ENCODE measurements at places on chromosomes 6 and 20.
A peak's percentile ranks its signal among the peaks of the same experiment; 100 is the strongest.

DNA sequence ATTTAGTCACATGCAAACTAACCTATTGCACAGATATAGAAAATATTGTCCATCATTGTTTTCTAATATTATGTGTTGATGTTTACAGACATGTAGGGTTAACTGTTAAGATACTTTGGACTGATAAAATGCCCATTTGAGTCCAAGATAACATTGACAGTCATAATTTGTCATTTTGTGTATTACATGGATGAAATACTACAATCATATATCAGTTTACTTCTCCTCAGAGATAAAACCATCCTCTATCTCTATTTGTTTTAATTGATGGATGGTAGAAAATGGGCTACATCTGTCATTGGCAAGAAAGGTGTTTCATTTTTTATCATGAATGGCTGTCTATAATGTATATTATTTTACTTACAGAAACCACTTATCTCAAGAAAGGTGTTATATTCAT is 6.2 kb downstream of the EPHA7 start:
- no peak for DNase-seq

DNA sequence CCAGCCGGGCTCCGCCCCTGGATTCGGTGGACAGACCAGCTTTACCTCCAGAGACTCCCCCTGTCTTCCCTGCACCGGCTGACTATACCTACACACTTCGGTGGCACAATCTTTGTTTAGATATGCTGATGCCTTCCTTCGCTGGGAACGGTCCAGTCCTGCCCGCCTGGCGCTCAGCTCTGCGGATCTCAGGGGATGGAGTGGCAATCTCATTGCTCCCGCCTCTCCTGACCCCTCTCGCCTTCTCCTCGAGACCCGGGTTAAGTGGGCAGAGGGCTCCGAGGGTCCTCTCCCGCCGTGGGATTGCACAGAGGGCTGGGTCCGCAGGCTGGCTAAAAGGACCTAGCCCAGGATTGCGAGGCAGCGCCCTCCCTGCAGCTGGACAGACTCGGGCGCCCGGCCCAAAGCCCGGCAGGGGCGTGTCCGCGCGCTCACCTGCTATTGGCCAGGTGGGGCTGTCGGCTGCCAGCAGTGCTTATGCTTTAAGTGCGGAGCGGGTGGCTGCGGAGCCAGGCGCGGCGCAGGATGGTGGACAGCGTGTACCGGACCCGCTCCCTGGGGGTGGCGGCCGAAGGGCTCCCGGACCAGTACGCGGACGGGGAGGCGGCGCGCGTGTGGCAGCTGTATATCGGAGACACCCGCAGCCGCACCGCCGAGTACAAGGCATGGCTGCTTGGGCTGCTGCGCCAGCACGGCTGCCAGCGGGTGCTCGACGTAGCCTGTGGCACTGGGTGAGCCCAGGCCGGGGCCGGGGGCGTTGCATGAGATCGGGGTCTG is at the start of gene GNMT:
Gene GNMT, plus strand, starts transcription at position 512 of the 777 bp plus-strand sequence. Its CDS starts 14 bp downstream, at position 526.
- DNase-seq, result peak; percentile 69

- DNase-seq, result no peak
These were observed 48.4 kb downstream of the ZFAND3 start for GRCh38 chr6:37867756-37868446.

GRCh38 chr6:105890521-105891244 is 195.5 kb upstream of the PRDM1 start:
- no peak for DNase-seq

DNA sequence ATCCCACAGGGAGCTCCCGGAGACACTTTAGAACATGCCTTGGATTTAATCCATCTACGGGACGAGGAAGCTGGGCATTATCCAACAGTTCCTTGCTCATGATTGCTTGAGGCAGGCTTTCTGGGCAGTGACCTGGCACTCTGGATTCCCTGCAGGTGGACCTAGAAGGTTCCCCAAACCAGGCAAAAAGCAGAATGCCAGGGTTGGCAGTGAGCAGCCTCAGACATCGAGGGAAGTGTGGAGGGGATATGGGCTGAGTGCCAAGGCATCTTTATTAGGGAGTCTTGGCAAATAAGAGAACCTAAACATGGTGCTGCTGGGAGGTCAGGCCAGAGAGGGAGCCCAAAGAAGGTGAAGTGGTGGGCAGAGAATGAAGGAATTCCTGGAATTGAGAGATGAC is 158.5 kb downstream of the CD83 start:
- no peak for DNase-seq

GRCh38 chr6:3230900-3231246 is 3.4 kb upstream of the TUBB2B start:
- DNase-seq, result peak; percentile 48

DNA sequence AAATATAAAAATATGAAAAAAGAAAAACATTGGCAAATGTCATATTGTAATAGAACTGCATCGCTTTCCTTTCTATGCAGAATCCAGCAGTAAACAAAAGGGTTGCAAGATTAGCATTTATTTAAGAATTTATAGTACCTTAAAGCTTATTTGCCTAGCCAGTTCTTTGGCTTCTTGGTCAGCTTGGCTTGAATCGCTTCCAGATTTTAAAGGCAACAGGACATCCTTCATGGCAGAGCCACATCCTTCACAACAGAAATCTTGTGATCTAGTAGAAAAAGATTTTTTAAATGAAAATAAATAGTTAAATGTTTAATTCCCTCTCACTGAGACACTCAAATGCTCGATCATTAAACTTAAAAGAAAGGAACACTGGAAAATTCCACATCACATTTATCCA is 17.4 kb downstream of the UBE2J1 start:
- DNase-seq, result no peak

DNA sequence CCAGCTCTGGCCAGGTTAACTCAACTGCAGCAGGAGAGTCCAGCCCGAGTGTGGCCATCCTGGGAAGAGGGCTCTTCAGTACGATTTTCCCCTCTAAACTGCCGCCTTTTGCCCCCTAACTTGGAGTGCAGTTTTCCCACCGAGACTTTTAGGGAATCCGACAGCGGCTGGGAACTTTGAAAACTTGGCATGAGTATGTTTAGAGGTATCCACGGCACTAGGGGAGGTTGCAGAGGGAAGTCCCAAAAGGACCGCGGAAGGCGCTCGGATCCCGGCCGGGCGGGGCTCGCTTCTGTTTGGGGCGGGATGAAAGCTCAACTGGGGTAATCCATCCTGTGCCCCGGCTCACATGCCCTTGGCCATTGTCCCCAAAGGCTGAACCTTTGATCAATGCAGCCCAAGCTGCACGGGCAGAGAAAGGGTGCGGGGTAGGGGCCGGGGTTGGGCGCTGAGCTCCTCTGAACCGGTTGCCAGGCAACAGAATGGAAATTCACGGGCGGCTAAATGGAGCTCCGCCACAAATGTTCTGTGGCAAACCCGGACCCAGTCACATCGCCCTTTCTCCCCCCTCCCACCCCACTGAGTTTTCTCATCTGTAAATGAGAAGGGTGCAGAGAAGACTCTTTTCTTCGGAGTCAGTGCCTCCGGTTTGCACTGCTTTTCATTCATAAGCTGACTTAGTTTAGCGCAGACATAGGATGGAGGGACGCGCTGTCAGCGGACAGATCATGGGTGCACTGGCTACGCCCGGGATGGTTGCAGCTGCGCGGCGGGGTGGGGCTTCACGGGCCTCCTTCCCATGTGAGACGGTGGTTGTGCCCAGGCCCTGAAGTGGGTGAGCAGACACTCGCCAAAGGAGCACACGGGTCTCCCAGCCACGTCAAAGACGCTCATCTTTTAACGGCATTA is 2.3 kb downstream of the BMP6 start:
- no peak for DNase-seq

DNA sequence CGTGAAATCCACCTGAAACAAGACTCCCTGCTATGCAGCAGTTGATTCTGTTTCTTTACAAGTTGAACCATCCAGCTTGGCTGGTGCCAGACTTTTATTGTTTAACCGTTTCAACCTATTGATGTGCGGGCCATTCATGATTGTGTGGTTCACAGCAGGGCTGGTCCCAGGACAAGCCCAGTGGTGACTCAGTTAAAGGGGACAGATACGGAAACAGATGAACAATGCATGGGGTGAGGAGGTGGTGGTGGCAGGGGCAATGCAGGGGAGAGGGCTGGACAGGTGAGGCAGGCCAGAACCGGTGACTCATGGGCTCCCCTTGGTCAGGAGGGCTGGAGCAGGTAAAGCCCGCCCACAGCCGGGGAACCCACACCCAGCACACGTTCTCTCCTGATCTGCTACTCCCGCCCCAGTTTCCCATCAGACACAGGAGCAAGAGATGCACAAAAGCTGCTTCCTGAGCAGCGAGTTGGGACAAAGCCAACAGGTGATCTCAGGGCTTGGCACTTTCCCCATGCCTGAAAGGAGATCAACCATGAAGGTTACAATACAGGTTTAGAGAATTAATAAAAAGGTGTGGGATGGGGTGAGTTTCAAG is 232.2 kb downstream of the LY86 start:
- DNase-seq, result no peak

DNA sequence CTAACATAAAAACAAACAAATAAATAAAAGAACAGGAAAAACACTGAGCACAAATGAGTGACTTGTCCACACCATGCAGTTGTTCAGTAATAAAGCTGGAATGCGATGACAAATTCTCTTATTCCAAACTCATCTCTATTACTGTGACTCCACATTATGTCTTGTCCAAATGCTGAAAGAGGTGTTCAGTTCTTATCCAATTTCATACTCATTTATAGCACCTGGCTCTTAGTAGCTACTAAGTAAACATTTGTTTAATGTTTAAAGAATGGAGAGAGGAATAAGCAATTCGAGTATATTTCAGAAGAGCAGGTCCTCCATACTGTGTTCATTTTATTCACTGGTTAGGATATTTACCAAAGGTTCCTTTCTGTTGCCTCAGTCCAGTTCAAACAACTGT is 439.0 kb upstream of the JAG1 start:
- DNase-seq, result peak; percentile 70

- DNase-seq, result no peak
These were observed 32.3 kb downstream of the GHRH start for GRCh38 chr20:37229357-37229756.

- no peak for DNase-seq
These were observed 79.5 kb upstream of the ATXN1 start for GRCh38 chr6:16840725-16841124.

DNA sequence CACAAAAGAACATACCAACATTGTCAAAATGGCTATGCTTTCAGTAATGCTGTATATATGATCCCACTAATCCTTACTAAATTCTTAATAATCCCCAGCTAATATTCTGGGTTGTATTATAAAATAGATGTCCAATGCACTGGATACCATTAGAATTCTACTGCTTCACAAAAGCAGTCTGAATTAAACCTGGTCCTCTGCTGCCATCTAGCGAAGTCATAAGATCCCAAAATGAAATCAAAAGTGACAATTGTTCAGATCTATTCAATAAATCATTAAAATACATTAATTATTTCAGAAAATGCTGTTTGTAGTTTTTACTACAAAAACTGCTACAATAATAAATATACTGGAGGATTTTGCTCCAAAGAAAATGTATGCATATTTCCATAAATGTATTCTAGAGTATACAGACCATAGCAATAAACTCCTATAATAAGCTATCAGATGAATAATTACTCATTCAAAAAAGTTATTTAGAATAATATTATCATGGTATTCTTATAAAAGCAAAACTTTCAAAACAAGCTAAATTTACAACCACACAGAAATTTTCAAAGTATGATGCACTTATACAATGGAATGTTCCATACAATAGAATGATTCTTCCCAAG is 92.6 kb downstream of the RNGTT start:
- DNase-seq, result no peak

GRCh38 chr6:99282479-99283062 is 66.9 kb downstream of the FAXC start:
- no peak for DNase-seq

DNA sequence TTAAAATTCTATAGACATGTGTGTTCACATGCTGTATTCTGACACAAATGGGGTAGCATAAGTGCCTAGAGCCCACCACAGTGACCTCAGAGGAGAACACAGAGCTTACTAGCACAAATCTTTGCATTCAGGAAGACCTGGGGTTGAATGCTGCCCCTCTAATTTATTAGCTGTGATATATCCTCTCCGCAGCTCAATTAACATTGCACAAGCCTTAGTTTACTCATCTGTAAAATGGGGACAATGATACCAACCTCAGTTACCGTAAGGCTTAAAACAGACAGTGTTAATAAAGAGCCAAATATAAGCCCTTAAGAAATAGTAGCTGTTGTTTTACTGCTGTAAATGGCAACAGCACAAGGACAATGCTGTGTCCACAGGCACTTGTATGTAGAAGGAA is 36.2 kb upstream of the IL17A start:
- no peak for DNase-seq

- peak; percentile 9 for DNase-seq
These were observed 23.9 kb upstream of the TOP1 start for GRCh38 chr20:41004531-41005360.

- DNase-seq, result peak; percentile 32
These were observed 34.3 kb upstream of the SOX4 start for GRCh38 chr6:21559238-21559637.

DNA sequence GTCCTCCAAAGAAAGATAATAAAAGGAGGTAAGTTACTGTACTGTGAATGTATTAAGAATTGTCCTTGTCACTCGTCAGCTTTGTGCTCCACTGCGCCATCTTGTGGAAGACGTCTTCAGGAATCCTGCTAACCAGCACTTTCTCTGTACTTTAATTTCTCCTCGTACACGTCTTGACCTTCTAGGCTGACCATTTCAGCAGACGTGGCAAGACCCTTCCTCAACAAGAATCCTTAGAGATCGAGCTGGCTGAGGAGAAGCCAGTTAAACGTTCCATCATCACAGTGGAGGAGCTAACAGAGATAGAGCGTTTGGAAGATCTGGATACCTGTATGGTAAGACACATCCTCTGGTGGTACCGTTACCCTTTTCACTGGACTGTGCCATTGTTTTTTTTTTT is 95.5 kb upstream of the SCGN start:
- peak; percentile 29 for DNase-seq

DNA sequence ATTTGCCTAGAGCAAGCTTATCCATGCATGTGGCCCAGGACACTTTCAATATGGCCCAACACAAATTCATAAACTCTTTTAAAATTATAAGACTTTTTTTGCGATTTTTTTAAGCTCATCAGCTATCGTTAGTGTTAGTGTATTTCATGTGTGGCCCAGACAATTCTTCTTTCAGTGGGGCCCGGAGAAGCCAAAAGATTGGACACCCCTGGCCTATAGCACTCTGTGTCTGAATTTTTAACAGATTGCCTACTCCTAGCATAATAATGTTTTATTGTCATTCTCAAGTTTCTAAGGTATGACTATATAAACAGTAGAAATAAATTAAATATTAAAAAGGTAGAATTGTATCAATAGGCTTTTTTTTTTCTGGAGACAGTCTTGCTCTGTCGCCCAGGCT is 48.6 kb upstream of the LOC128125822 start:
- DNase-seq, result no peak

GRCh38 chr6:79267128-79267527 is 32.6 kb upstream of the HMGN3 start:
- no peak for DNase-seq

GRCh38 chr6:14966906-14967711 is 278.8 kb upstream of the JARID2 start:
- DNase-seq, result no peak

Data from SHP77 treated with DMSO at 0.1 percent for 48 hours (cell line).